ENCODE measurements at places on chromosomes 1 and 21.

DNA sequence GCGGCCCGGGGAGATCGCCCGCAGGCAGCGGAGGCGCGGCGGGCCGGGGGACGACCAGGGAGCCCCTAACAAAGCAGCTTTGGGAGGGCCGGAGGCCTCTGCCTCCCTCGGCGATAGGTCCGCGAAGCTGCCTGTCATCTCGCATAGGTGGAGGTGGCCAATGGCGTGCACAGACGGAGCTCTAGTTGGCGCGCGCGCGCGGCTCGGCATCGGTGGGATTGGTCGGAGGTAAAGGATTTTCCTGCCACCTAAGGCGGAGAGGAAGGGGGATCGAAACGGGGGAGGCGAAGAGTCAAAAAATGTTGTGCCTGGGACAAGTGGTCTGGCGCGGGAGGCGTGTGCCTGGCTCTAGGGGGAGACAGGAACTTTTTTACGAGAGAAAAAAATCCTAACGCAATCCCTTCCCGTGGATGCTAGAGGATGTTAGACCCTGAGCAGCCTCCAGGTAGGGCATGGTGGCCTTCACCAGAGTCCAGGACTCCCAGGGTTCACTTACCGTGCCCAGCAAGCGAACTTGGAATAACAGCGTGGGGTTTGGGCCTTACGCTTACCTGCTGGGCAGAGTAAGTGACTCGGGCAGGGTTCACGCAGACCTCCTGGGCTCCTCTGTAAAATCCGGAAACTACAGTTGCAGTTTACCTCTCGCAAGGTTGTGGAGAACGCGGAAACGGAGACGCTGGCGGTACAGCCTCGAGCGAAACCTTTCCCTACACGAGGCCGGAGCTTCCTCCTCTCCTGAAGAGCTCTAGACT is 99.9 kb upstream of the SOD1 start:
- DNase-seq: peak; percentile 74

DNA sequence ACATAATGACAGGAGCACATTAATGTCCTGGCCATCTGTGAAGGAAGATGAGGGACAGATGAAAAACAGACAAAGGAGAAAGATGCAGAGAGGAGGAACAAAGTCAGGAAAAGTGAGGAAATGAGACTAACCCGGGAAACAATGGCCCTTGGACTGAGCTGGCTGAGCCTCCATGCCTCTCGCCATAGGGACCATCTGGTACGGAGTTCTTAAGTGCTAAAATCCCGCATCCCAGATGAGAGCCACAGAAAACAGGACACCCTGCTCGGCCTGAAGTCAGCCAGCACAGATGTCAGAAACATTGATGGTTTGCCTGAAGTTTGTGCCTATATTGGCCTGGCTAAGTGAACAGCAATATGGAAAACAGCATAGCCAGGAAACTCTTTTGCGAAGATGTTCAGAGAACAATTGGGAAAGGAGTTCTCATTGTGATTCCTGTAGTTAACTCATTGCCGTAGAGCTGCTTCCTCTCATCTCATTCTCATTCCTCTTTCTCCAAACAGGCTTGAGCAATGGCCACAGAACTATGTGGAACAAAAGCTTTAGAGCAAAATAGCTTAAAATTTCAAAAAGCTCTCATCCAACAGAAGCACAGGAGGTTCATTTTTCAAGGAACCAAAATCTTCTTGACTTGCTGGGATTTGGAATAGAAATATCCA is 96.6 kb downstream of the ASTN1 start:
- no peak for DNase-seq

DNA sequence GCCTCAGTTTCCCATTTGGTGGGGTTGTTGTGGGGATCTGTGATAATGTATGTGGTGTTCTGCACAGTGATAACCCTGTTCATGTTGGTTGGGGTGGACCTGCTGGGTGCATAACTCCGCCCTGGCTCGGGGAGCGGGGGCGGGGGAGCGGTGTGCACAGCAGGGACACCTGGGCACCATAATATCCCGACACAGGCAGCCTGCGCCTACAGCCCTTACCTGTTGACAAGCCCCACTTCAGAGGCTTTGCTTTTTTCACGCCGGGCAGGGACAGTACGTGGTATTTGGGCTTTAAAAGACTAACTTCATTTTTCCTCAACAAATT is 48.0 kb upstream of the ACOT11 start:
- no peak for DNase-seq

DNA sequence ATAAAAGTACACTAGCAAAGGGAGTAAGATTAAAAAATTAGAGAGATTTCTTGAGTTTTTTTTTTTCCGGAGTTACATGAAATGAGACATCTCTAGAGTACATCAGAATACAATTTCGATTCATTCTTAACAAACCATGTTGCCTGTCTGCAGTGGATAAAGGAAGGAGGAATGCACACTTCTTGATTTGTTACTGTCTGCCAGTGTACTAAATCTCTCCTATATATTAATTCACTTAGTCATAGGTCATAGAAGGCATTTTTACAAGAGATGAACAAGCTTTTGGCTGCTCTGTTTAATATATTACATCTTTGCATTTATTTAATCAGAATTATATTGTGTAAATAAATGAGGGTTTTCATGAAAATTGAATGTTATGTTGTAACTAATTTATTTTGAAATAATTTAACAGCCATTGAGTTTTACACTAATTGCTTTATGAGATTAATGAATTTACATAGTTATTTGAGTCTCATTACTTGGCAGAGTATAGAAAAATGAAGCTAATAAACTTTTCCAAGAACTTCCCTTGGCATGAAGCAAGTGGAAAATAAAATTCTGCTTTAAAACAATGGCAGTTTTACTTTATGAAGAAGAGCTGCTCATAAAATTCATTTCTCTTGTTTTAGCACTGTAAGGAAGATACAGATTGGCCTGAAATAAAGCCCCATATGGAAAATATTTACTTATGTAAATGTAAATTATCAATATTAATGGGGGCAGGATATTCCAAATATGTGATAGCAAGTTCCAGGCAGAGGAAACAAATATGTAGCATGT is 1284.7 kb downstream of the BRINP3 start:
- no peak for DNase-seq

GRCh38 chr1:185105121-185105520 is 51.6 kb downstream of the TRMT1L start:
- DNase-seq: no peak

- DNase-seq: no peak
Observed at GRCh38 chr1:39082811-39083576, 56.8 kb downstream of the NDUFS5 start.

- DNase-seq: no peak
Observed at GRCh38 chr1:239493811-239494414, 107.5 kb downstream of the CHRM3 start.

DNA sequence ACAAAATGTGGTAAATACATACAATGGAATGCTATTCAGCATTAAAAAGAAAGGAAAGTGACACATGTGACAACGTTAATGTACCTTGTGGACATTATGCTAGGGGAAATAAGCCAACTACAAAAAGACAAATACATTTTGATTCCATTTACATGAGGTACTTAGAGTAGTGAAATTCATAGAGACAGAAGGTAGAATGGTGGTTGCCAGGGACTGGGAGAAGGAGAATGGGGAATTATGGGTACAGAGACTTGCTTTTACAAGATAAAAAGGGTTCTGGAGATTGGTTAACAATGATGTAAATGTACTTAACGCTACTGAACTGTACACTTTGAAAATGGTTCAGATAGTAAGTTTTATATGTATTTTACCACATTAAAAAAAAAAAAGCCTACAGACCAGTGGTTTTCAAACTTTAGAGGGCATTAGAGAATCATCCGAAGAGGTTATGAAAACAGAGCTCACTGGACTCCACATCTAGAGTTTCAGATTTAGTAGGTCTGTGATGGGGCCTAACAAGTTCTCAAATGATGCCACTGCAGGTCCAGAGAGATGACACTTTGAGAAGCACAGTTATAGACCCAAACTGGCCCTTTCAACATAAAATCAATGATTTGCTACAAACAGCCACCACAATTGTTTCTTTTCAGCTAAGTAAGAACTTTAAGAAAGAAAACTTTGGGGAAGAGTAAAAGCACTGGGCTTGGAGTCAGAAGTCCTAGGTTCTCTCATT is 9.6 kb upstream of the ADCY10 start:
- DNase-seq: no peak

DNA sequence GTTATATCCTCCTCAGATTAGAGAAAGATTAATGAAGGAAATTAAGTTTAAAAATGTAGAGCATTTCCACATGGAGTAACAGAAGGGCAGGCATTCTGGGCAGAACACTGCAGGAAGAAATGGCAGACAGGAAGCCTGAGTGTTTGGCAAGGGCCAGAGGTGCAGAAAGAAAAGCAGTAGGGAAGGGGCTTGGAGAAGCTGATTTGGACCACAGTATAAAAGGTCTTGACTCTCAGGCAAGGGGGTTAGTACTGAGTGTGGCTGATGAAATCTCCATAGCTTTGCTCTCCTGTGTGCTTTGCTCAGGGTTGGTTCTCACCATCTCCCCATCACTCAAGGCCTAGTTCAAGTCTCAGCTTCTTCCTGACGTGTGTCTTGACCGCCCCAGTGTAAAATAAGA is 80.2 kb downstream of the SLC45A1 start:
- no peak for DNase-seq

- no peak for DNase-seq
Observed at GRCh38 chr21:35382696-35383095, 333.6 kb upstream of the RUNX1 start.

- DNase-seq: peak; percentile 90
Observed at GRCh38 chr21:33971492-33972013, 55.9 kb upstream of the ATP5PO start.

- DNase-seq: no peak
Observed at GRCh38 chr1:244273262-244273844, 178.4 kb downstream of the ADSS2 start.

GRCh38 chr1:175317309-175317708 is 124.7 kb upstream of the KIAA0040 start:
- DNase-seq: no peak

All from AG04449 (cell line).